ENCODE measurements at places on chromosomes 7 and 10.

DNA sequence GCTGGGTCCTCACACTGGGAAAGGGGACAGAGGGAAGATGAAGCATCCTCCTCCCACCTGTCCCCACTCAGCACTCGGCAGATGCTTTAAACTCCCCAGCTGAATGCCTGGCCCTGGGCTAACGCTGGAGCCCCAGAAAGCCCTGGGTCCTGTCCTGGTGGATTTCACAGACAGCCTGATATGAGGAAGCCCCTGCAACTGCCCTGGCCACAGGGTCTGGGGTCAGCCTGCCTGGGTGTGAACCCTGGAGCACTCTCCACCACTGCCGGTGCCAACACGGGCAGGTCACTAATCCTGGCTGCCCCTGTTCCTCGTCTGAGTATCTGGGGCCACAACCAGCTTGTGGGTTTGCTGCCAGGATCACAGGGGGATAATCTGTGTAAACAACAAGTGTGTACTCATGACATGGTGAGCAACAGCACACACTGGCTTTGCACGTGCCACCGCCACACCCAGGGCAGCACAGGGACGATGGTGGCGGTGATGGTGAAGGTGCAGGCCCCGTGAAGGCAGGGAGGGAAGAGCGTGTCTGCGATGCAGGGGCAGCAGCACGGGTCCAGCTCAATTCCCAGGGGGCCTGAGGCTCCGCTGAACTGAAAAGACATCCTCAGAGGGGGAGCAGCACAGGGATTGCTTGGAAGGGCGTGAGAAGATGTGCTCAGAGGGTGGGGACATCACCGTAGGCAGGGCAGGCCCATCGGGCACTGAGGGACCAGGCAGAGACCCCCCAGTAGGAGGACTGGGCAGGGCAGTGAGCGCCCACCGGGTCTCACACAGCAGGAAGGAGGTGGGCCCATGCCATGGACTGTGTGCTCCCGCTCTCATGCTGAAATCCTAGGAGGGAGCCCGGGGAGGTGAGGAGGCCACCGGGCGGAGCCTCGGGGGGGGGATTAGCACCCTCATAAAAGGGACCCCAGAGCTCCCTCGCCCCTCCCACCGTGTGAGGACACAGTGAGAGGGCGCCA lies 238.7 kb downstream of the MAD1L1 start:
- DNase-seq = no peak

GRCh38 chr10:93268021-93268420 lies 194.3 kb downstream of the CYP26A1 start:
- no peak for DNase-seq

DNA sequence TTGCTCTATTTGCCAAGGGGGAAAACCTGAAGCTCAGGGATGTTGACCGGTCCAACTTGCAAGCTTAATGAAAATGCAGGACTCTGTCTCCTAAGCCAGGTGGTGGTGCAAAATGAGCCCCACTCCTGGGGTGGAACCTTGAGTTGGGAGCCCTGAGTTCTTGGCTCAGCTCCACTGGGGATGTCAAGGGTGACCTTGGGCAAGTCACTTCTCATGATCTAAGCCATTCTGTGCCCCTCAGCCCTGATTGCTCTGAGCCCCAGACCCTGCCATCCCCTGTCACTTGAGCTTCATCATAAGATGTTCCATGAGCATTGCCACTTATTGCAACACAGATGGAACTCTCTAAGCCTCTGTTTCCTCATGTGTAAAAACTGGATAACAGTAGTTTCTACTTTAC lies 33.9 kb downstream of the MYL10 start:
- DNase-seq = no peak

DNA sequence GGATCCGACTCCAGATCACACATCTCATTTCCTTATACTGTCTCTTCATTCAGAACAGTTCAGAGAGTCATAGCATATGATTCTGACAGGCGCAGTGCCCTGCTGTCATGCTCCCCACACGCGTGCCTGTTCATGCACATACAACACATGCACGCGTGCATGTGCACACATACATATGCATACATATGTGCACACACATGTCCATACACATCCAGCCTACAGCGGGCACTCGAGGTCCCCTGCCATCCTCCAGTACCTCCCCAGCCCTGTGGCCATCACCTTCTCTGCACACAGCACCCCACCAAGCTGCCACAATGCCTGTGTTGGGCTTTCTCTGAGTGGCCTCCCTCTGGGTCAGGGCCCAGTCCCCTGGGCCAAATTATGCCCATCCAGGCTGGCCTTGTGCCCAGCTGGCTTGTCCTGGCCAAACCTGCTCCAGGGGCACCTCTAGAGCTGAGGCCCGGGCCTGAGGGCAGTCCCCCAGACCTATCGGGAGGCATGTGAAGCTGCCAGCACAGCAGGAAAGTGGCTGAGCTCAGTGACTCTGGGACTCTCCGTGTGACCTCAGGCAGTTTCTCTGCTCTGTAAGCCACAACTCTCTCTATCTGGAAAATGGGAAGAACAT lies 49.4 kb upstream of the RET start:
- no peak for DNase-seq

DNA sequence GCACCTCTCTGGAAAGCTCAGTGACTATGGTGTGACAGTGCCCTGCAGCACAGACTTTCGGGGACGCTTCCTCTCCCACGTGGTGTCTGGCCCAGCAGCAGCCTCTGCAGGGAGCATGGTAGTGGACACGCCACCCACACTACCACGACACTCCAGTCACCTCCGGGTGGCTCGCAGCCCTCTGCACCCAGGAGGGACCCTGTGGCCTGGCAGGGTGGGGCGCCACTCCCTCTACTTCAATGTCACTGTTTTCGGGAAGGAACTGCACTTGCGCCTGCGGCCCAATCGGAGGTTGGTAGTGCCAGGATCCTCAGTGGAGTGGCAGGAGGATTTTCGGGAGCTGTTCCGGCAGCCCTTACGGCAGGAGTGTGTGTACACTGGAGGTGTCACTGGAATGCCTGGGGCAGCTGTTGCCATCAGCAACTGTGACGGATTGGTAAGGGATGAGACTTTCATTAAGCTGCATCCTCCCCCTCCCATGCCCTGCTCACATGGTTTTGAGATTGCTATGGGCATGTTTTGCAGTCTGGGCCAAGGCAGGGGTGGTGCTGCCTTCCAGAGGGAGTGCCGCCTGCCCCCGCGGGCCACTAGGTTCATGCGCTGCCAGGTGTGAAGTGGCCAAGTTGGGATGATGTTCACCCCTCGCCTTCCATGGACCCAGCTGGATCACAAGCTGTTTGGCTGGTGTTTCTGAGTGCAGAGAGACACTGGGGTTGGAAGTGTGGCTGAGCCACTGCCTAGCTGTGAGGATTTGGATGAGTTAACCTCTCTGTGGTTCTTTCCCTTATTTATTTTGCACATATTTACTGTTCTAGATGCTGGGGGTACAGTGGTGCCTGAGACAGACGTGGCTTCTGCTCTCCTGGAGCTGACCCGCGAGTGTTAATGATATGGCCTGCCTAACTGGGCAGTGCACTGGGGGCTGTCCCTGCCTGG lies 2.5 kb downstream of the ADAMTS14 start:
- DNase-seq = no peak

GRCh38 chr7:138352570-138353461 lies 107.2 kb upstream of the TRIM24 start:
- no peak for DNase-seq

- no peak for DNase-seq
Observed at GRCh38 chr7:47087866-47088265, 494.0 kb downstream of the TNS3 start.

DNA sequence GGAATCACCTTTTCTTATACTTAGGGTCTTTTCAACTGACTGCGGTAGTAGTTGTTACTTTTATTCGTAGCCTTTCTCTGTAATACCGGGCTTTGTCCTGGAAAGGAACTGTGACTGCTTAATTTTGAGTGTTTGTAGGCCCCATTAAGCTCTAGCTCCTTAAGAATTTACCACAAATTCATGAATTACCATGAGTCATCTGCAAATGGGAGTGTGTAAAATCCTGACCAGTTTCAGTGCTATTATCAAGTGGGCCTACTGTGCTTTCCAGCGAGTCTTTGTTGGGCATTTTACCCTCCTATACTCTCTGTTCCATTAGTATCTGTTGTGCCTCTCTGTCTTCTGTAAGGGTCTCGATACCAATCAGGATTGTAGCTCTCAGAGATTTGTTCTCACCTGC lies 49.7 kb downstream of the ZMYND11 start:
- no peak for DNase-seq

GRCh38 chr10:15642095-15642494 lies 77.6 kb downstream of the ITGA8 start:
- no peak for DNase-seq

DNA sequence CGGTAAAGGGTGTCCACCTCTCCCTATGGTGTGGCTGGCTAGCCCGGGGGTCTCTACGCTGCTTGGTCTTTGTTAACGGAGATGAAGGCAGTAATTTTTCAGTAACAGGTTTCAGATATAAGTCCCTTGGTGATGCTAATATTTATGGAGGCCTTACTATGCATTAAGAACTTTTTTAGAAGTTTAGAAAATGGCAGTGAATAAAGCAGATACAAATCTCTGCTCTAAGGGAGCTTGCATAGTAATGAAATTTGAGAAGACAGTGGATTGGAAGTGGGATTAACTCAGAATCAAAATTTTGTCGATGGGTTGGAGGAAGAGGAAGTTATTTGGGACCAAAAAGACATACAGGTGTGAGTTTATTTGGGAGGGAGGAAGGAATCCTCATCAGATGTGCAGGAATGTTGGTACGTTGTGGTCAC lies 445 bp downstream of the SSBP1 start:
- DNase-seq = no peak

- DNase-seq = no peak
Observed at GRCh38 chr10:48768926-48769325, 84.3 kb downstream of the WDFY4 start.

DNA sequence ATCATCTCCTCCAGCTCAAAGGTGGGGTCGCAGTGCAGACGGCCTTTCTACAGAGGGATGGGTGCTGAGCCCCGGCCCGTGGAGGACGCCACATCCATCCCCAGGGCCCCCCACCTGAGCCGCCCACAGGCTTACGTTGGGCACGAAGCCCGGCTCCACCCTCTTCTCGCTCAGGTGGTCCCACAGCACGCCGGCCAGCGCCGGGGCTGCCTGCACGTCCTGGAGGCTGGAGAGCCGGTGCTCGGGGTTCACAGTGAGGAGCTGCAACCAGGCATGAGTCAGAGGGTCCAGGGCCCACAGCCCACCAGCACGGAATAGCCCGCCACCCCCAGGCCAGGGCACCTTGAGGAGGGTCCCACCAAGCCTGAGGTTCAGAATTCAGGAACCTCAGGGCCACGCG lies 36.0 kb downstream of the DPYSL4 start:
- no peak for DNase-seq

- no peak for DNase-seq
Observed at GRCh38 chr7:36129048-36129534, 24.0 kb upstream of the EEPD1 start.

DNA sequence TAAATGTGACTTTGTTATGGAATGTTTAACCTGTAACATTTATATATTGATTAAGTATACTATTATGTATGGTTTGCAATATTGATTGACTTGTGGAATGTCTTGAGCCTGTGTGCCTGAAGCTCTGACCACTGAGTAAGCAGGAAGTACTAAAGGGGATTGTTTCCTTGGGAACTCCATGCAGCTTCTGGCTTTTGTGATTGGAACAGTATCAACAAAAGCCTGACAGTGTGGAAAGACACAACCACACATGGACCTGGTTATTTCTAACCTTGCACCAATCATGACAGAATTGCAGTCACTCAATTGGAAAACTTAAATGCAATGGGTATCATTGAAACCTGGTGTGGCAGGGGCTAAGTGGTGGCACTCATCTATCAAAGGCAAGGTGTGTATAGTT lies 45.5 kb upstream of the PIK3CG start:
- no peak for DNase-seq
